ENCODE measurements at places on chromosomes 7 and 10. TPM values are rescaled to one million over a fixed set of nuclear protein-coding genes. Genes with fewer than 3 reads are reported as not detected.

Gene PNLIPRP3
- total RNA-seq, result not detected

Gene ELFN1
- total RNA-seq, result 13.6 TPM

Gene STAG3
- 1.2 TPM for total RNA-seq

Gene LIPF
- not detected for total RNA-seq

Gene ADIRF
- total RNA-seq, result not detected

Gene CPA2
- total RNA-seq, result 0.65 TPM

Gene TMEM229A
- 0.06 TPM for total RNA-seq

Gene IFIT5
- total RNA-seq, result 5.6 TPM

Gene PILRA
- total RNA-seq, result 0.68 TPM

Gene GRID2IP
- not detected for total RNA-seq

Gene STK17A
- total RNA-seq, result 13.1 TPM

Gene AMPH
- total RNA-seq, result 22.8 TPM

Gene TRPV5
- total RNA-seq, result not detected

Gene PILRB
- 43.6 TPM for total RNA-seq

Data from neural progenitor cell (in vitro differentiated cells).